ENCODE measurements at places on chromosomes 2 and 18. TPM values are rescaled to one million over a fixed set of nuclear protein-coding genes. Genes with fewer than 3 reads are reported as not detected.

SCG2 gene
- total RNA-seq, result 0.25 TPM

DNA sequence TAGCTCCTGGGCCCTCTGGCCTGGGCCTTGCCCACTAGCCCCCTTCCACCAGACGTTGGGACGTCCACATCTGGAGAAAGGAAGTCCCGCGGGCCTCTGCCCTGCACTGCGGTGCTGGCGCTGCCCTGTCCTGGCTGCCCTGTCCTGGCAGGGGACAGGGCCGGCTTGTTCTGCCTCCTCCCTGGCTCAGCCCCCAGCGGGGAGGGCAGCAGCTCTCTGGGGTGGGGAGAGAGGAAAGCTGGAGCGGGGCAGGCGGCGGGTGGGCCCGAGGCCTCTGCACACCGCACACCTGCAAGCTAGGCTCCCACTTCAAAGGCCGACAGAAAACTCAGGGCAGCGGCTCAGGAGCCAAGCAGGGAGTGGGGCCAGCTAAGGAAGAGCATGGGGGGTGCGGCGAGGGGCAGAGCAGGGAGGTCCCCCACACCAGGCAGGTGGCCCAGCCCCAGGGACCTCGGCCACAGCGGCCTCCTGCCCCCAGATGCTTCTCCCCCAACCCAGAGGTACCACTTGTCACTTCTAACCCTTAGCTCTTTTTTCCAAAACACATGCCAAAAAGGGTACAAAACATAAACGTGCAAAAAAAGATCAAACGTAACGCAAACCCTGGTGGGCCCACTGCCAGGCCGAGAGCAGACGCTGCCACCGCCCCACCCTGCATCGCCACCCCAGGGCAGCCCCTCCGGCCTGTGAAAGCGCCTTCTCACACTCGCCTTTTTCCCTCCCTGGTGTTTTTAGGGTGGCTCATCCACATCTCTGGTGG lies 13.5 kb downstream of the SNED1 start:
- no peak for DNase-seq

DNA sequence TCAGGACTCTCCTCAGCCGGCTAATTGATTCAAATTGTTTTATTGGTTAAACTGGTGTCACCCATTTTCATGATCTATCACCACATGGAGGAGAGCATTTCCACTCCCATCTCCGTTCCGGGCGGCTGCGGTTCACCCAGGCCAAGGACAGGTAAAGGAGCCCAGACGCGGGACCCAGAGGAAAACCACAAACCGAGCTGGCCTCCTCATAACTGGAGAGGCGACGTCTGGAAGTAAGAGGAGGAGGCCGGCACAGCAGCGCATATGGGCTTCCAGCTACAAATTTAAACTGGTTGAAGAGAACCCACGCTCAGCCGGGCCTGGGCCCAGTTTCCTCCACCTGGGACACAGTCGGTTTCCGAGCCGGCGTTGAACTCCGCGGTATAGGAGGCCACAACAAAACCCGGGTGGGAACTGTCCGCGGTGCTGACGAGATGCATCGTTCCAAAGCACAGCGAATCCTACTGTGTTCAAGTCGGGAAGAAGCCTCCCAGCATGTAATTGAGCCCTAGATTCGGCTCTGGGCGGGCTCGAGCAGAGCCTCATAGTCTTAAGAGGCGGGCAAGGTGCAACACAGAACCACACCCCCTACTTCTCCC lies 3.0 kb upstream of the SKOR2 start:
- DNase-seq, result peak; percentile 94

DNA sequence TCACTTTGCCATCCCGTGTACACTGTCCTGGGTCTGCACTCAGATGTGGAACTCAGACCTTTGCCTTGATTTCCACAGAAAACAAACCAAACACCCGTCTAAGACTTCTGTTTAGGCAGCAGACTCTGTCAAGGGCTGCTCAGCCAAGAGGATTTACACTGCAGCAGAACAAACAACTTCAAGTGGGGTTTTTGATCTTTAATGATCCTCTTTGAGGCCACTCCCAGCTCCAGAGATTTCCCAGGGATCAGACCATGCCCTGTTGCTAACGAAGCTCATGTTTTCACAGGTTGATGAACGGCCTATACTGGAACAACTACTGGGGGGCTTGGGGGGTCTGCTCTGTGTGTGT lies 52.5 kb upstream of the LGALSL start:
- DNase-seq, result no peak

GRCh38 chr2:237330541-237330940 lies 83.4 kb downstream of the COL6A3 start:
- no peak for DNase-seq

- DNase-seq, result no peak
These were observed 170.9 kb downstream of the INHBB start for GRCh38 chr2:120516679-120517314.

DNA sequence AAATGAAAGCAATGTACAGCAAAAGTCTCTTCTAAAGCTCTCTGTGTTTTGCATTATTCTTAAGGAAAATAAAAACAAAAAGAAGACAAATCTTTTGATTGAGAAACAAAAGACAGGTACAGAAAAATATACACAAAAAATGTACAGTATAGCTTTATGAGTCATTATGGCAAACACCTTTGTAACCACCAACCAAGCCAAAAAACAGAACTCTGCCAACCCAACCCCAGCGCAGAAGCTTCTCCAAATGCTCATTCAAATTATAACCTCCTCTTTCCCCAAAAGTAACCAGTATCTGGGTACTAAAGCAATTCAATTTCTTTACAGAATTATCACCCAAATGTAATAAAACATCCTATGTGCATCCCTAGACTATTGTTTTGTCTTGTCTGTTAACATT lies 255.9 kb upstream of the STON1 start:
- no peak for DNase-seq
